Activated effector memory CD4-positive, alpha-beta T cell treated with anti-CD3 and anti-CD28 coated beads, Interleukin-2, amount 50 U/mL, for 16 hours (primary cell): ENCODE measurements at places on chromosomes 7 and 10.
A peak's percentile ranks its signal among the peaks of the same experiment; 100 is the strongest.

- no peak for DNase-seq
Observed at GRCh38 chr7:18145160-18145559, 117.5 kb upstream of the PRPS1L1 start.

GRCh38 chr10:47423476-47423875 is 39.4 kb upstream of the ZNF488 start:
- no peak for DNase-seq

DNA sequence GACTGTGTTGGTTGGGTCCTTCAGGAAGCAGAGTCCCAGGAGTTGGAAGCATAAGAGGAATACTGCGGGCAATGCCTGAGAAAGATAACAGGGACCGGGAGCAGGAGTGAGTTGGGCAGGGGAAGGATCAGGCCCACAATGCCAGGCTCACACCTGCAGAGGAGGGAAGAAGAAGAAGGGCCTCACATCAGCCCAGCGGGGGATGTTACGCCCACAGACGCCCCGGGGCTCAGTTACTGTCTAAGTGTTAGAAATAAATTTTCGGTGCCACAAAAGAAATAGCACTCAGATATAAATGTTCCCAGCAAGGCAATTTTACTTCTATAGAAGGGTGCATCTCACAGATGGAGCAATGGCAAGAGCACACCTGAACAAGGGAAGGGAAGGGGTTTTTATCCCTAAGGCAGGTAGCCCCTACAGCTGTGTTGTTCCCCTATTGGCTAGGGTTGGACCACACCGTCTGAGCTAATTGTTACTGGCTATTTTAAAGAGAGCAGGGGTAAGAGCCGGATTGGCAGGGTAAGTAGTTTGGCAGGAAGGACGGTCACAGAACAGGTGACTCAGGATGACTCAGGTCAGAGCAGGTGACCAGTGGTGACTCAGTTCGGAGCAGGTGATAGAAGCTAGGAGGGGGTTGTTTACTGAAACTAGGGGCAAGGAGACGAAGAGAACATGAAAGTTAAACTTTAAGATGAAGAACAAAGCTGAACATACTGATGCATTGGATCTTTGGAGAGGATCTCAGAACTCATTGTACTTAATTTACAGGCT is at the start of gene NOS3:
Gene NOS3 (plus strand): TSS at position 602 of the 771 bp plus-strand sequence. CDS start 2,787 bp downstream, outside the sequence.
- DNase-seq, result no peak

GRCh38 chr10:68221196-68221595 is 10.7 kb downstream of the ATOH7 start:
- no peak for DNase-seq

DNA sequence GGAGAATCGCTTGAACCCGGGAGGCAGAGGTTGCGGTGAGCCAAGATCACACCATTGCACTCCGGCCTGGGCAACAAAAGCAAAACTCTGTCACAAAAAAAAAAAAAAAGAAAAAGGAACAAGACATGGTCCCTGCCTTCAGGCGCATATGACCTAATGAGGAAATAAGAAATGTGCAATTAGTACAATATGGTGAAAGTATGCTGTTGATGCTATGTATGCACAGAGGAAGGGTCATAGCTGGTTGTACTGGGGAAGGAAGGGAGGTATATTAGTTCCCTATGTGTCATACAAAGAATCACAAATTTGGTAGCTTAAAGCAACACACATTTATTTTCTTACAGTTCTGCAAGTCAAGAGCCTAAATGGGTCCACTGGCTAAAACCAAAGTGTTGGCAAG is 97.8 kb upstream of the MPP7 start:
- DNase-seq, result no peak

GRCh38 chr7:154841731-154842331 is 161.1 kb downstream of the PAXIP1 start:
- no peak for DNase-seq

- peak; percentile 22 for DNase-seq
Observed at GRCh38 chr10:86392723-86393094, 26.1 kb upstream of the GRID1 start.

DNA sequence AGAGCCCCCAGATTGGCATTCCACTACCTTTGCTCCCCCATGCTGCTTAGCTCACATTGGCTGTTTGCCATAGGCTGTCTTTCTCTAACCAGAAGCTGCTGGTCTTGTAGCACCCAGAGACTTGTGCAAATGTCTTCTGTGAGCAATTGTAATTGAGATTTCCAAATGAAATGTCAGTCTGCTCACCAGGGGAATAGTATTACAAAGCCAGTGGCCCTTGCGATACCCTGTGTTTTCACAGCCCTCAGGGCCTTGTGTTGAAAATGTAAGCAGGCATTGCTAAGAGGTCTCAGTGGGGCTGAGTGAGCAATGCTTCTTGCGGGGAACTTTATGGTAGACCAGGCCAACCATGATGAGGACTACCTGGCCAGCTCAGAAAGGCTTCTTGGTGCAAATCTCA is 746.5 kb downstream of the LRMDA start:
- no peak for DNase-seq

GRCh38 chr7:43669286-43670081 is 59.8 kb downstream of the COA1 start:
- DNase-seq, result peak; percentile 93

GRCh38 chr10:98416606-98417388 is 1.8 kb upstream of the PYROXD2 start:
- no peak for DNase-seq

GRCh38 chr7:30983914-30984247 is 20.1 kb downstream of the GHRHR start:
- no peak for DNase-seq

- DNase-seq, result no peak
Observed at GRCh38 chr10:49431426-49431825, 35.5 kb upstream of the DRGX start.

GRCh38 chr10:88236121-88236743 is 346.9 kb downstream of the RNLS start:
- no peak for DNase-seq

- DNase-seq, result no peak
Observed at GRCh38 chr10:108252771-108253170, 1088.3 kb upstream of the SORCS1 start.

- DNase-seq, result no peak
Observed at GRCh38 chr7:8236780-8237407, 25.1 kb downstream of the ICA1 start.

DNA sequence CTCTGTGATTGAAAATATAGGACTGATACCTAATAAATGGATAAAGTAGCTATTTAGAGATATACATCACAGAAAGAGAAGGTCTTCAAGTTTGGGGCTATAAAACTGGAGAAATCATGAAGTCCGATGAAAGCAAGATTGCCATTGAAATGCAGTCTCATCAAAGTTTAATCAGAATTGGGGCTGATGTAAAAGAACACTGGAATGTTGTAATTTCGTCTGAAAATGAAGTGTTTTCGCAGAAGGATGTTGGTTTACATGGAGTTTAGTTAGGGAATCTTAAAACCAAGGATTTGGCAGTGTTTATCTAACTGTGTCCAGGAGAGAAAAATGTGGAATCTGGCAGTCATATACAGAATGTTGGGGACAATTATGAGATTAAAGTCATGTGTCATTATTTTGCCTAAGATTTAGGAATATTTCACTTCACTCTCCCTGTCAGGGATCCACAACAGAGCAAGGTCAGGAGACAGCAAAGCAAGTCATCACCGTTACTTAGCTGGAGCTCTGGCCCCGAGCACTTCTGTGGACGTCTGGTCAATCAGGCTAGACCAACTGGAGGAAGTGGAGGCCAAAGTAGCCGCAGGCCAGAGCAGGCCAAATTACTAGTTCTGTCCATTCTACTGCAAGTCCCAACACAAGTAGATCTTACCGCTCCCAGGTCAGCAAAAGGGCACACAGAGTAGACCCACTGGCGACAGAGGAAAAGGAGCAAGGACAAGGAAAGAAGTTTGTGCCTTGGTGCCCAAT is 37.0 kb downstream of the EPDR1 start:
- no peak for DNase-seq

DNA sequence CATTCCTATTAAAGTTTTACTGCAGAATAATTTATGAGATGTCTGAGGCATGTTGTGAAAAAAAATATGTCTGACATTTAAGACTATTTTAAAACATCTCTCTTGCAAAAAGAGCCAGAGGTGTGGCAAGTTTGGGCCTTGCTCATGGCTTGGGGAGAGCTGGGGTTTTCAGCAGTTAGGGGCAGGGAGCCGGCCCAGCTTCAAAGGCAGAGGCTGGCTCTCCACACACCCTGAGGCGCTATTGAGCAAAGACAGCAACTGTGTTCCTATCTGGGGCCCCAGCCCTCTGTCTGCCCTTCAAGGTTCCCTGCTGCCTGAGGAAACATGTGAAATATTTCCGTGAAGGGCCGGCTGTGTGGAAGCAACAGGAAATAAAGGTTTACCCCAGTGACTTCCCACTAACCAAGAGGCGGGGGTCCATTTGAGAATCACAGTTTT is 94.0 kb downstream of the SORBS1 start:
- DNase-seq, result no peak
